ENCODE measurements at places on chromosomes 5 and 9. TPM values are rescaled to one million over a fixed set of nuclear protein-coding genes. Genes with fewer than 3 reads are reported as not detected.

DNA sequence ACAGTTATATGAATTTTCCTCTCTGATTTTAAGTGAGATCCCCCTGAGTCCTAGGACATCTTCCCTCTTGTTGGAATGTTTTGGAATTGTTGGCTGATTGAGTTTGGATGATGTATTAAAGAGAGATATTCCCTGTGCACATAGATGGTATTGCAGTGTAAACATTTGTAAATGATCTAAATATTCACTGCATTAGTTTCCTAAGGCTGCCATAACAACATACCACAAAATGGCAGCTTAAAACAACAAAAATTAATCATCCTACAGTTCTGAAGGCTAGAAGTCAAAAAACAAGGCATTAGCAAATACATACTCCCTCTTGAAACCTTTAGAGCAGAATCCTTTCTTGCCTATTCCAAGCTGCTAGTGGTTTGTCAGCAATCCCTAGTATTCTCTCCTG, 38.0 kb upstream of the MROH2B start:
- no peak for DNase-seq

DNA sequence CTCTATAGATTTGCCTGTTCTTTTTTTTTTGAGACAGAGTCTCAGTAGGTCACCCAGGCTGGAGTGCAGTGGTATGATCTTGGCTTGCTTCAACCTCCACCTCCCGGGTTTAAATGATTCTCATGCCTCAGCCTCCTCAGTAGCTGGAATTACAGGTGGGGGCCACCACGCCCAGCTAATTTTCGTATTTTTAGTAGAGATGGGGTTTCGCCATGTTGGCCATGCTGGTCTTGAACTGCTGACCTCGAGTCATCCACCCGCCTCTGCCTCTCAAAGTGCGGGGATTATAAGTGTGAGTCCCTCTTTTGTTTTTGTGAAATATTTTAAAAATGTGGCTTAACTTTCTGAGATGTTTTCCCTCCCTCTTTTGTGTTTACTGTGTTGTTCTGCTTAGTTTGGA, 29.2 kb downstream of the HSPA4 start:
- DNase-seq, result no peak

- DNase-seq, result no peak
These were observed 44.0 kb downstream of the NNT start for GRCh38 chr5:43646992-43647391.

GGTA1 gene
- total RNA-seq, result not detected

DNA sequence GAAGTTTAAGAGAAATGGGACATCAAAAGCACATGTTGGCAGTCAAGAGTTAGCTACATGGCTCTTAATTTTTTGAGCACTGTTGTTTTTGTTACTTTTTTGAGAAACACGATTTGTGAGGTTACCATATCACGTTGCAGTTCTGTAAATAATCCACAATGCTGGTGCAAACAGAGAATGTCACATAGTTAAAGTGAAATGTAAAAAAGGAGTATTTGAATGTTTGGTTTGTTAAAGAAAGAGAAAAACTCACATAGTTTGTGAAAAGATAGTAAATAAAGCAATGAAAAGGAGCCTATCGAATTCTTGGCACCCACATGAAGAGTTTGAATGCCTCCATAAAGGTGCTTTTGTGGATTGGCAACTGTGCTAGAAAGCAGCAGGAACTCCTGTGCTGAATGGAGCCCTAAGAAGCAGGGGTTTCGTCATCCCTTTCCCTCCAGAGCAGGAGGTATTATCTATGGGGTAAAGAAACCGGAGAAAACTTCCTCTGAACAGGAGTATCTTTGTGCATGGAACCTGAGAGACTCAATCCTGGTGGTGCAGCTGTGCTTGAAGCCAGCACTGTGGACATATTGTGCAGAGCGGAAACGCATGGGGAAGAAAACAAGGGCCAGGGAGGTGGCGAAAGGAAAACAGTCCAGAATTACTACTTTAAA, 148.5 kb upstream of the OTULINL start:
- DNase-seq, result no peak

Measured in Caki2 (cell line).